ENCODE measurements at places on chromosomes 7 and 10. TPM values are rescaled to one million over a fixed set of nuclear protein-coding genes. Genes with fewer than 3 reads are reported as not detected.

The ARHGAP22 gene
- 35.3 TPM for total RNA-seq

The NPY4R2 gene
- total RNA-seq: 0.36 TPM

The FAM25G gene
- total RNA-seq: not detected

DNA sequence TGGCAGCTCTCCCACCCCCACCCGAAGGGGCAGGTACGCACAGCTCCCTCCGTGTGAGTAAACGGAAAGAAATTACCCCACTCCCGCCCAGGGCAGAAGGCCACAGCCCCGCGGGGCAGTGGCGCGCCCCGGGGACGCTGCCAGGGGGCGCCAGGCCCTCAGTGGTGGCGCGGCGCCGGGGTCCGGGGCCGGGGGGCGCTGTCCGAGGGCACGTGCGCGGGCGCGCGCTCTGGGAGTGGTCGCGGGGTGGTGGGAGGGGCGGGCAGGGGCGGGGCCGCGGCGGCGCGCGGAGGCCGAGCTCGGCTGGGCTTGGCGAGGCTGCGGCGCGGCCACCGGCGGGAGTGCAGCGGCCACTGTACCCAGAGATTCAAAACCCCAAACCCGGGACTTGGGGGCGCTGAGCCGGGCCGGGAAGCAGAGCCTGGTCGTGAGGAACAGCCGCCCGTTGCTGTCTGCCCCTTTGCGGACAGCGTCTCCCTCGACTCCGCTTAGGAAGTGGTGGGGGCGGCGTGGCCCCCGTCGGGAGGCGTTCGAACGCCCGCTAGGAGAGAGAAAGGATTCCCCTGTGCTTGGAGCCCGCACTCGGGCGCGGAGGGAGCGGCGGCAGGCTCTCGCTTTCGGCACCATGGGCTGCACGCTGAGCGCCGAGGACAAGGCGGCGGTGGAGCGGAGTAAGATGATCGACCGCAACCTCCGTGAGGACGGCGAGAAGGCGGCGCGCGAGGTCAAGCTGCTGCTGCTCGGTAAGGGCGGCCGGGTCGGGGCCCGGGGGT, at the start of gene GNAI1:
Gene GNAI1, plus strand, starts transcription at position 296 of the 773 bp plus-strand sequence. Its CDS starts 330 bp downstream, at position 626.
- DNase-seq: peak; percentile 74

GRCh38 chr7:33578881-33579672, 326.3 kb upstream of the BMPER start:
- no peak for DNase-seq

- no peak for DNase-seq
Observed at GRCh38 chr7:129084801-129085551, 30.1 kb upstream of the TNPO3 start.

DNA sequence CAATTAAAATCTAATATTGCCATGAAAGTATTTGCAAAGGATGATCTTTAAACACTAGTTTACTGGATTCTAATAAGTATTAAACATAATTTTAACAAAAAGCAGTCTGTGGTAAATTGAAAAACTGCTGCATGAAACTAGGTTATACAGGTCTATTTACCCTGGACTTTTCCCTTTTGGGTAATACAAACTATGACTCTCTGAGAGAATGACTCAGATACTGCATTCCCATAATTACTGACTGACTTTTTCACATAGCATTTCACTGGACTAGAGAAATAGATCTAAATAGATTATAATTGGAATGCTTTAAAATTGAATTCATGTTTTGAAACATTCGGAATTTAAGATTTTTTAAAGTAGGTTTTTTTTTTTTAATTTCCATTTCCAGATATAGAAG, 395.7 kb downstream of the THSD7A start:
- peak; percentile 0 for DNase-seq

DNA sequence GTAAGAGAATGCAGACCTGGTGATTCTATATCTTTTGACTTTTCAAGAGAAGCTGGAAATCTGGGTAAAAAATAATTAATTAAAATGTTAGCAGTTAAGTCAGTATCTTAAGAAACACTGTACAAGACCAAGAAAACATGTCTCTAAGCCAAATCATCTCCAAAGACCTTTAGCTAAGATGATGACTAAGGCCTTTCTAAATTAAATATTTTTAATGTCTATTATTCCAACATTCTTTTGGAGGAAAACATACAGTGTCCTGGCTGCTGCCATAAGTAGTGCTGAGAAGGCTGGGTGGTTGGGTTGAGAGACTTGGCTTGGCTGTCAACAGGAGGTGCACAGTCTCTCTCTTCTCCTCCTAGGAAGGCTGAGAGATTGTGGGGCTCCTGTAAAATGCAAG, 20.3 kb downstream of the STARD3NL start:
- peak; percentile 47 for DNase-seq

- peak; percentile 51 for DNase-seq
Observed at GRCh38 chr10:128150045-128150493, 23.8 kb upstream of the MKI67 start.

Measured in IMR-90 (cell line).